Smooth muscle cell of the umbilical artery (primary cell): ENCODE measurements at places on chromosomes 2 and 18. TPM values are rescaled to one million over a fixed set of nuclear protein-coding genes. Genes with fewer than 3 reads are reported as not detected.

Gene ZNF396
- 0.65 and 1.8 TPM in 2 replicates for total RNA-seq

Gene HNMT
- total RNA-seq = 24.9 and 25.7 TPM in 2 replicates

Gene SAG
- total RNA-seq = not detected in 2 replicates

Gene LIPG
- 8.9 and 15.0 TPM in 2 replicates for total RNA-seq

Gene PRPF40A
- 114 and 159 TPM in 2 replicates for total RNA-seq

Gene PLEKHA3
- 9.2 and 36.1 TPM in 2 replicates for total RNA-seq

Gene BBS5
- 4.5 and 5.5 TPM in 2 replicates for total RNA-seq

Gene HNRNPA3
- 33.6 and 53.6 TPM in 2 replicates for total RNA-seq

Gene FZD7
- 27.7 and 51.4 TPM in 2 replicates for total RNA-seq

Gene ACVR1C
- total RNA-seq = under 0.01 and 0.37 TPM in 2 replicates

Gene POTEC
- total RNA-seq = not detected in 2 replicates

Gene SP5
- total RNA-seq = not detected in 2 replicates
